H1 (cell line): ENCODE measurements at places on chromosomes 2 and 18.

DNA sequence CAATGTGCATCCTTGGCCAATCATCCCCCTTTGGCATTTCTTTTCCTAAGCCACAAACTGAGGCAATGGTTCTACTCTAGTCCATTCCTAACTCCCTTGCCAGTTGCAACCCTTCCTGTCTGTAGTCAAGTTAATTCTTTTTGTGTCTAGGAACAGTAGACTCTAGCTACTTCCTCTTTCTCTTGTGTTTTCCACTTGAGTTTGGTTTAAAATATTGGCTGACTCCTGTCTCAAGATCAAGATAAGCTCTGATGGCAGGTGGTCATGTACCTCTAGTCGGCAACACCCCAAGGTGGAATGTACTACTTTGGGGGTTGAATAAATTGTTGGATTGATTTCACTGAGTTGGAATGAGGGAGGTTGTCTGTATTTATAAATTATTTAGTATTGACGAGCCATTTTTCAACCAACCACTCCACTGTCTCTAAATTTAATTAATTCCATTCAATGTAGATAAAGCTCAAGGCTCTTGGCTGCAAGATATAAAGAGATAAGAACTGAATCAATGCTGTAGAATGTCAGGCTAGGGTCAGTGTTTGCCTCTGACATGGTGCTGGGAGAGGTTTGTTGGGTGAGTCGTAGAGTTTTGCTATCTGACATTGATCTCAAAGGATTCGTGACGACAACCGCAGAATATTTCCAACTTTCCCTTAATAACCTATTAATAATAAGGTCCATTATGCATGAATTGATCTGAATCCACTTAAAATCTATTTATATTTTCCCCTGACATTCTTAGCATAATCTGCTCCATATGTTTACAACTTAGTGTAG lies 188.7 kb upstream of the APCDD1 start:
- no peak for DNase-seq

DNA sequence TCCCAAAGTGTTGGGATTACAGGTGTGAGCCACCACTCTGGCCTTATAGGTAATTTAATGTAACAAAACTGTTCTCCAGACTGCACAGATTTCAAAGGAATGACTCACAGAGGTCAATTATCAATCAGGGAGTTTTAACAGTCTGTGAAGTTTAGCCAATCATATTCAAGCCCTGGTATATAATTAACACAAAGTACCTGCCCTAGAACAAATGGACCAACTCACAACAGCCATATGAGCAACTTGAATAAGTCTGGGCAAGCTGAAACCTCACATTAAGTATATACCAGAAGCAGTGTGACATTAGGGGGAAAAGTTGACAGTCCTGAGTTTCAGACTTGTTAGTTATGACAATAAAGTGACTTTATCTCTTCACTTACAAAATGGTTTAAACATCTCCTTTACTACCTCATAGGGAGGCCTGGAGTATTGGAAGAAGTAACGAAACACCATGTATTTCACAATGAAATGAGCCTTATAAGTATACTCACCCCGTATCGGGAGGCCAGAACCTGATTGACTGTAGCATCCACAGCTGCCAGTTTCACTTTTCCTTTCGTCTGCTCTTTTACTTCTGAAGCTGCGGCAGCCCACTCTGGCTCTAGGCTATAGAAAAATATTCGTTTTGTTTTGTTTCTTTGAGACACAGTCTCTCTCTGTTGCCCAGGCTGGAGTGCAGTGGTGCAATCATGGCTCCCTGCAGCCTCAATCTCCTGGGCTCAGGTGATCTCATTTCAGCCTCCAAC lies 22.2 kb downstream of the PDIA6 start:
- DNase-seq = no peak

- no peak for DNase-seq
These were observed 36.7 kb downstream of the ASAP2 start for GRCh38 chr2:9243357-9243756.

- no peak for DNase-seq
These were observed 27.3 kb upstream of the METAP1D start for GRCh38 chr2:171972329-171972982.

GRCh38 chr2:227500301-227500630 lies 28.3 kb downstream of the AGFG1 start:
- no peak for DNase-seq

GRCh38 chr2:105144941-105145300 lies 96.6 kb upstream of the GPR45 start:
- DNase-seq = no peak

DNA sequence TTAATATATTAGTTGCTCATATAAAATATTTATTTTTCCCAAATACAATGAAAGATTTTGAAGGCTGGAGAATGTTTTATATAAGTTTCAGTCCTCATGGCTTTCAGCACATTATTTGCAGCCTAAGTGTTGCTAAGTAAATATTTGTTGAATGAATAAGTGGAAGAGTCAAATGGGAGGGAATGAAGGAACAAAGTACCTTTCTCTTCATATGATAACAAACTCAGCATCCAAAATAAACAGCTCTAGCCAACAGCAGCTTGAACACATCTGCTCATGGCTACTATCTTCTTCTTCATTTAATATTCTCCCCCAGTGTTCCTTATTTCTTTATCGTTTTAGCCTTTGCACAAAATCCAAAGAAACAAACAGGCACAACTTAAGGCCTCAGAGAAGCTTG lies 385.2 kb upstream of the PIK3C3 start:
- no peak for DNase-seq

GRCh38 chr2:109428841-109429566 lies 184.8 kb downstream of the SEPTIN10 start:
- no peak for DNase-seq

DNA sequence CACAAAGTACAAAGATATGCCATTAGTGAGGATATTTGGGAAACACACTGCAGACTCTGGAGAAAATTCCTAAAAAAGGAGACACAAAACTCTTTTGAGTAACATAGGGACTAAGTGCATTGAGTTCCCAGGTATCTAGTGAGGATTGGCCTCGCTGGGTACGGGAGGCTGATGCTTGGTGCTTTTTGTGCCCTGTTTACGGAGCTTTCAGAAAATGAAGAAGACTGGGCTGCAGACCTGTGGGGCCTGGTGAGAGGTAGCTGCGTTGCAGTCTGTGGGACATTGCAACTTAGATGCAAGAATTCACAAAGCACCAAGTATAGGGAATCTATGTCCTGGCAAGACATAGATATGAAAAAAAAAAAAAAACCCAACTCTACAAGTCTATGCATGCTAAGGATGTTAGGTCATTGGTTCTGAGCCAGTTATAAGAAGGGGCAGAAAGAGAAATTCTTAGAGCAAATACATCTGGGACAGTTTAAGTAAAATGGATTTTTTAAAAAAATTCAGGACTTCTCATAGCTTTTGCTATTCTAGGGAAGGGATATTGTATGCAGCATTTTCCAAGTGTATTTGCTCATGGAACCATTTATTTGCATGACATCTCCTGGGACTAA lies 156.0 kb downstream of the SLC4A3 start:
- DNase-seq = no peak

GRCh38 chr18:13640266-13640860 lies 86.0 kb downstream of the FAM210A start:
- DNase-seq = no peak
